ENCODE measurements at places on chromosomes 1 and 21.

- DNase-seq: no peak
These were observed 16.8 kb upstream of the GPR157 start for GRCh38 chr1:9145714-9146113.

DNA sequence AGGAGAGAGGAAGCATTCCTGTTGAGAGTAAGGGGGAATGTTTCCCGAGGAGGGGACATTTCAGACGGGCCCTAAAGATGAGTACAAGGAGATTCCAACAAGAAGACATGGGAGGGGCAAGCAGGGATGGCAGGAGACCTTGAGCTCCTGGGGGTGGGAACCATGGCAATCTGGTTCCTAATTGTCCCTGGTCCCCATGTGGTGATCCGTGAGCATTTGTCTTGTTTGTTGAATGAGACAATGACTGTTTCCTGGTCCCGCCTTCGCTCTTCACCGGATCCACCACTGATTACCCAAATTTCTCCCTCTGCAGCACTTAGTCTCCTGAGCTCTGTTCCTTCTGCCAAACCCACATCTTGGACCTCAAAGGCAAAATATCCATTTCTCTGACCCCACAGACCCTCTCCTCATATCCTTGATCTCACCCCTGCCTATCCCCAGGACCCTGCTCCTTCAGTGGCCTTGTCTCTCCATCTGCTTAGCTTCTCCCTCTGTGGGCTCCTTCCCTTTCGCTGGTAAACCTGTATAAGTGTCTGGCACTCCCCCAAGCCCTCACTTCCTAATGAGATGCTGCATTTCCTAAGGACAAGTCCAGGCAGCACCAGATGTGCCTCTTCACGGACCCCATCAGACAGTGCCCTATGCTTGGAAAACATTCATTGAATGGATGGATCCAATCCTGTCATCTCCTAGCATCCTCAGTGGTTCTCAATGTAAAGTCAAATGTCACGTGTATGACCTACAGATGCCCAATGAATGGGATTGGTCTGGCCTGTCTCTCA is 8.3 kb upstream of the CSF1 start:
- DNase-seq: no peak

DNA sequence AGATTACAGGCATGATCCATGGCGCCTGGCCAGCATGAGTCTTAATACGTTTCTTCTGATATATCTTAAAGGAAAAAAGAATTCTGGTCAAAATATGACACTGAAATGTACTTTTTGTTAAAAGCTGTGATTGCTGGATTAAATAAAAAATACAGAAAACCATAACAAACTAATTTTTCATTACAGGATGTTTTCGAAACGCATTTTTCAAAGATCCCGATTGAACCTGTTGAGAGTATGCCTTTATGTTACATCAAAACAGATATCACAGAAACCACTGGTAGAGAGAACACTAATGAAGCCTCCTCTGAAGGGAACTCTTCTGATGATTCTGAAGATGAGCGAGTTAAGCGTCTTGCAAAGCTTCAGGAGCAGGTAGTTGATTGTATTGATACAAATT is 30.2 kb downstream of the BRDT start:
- DNase-seq: no peak

DNA sequence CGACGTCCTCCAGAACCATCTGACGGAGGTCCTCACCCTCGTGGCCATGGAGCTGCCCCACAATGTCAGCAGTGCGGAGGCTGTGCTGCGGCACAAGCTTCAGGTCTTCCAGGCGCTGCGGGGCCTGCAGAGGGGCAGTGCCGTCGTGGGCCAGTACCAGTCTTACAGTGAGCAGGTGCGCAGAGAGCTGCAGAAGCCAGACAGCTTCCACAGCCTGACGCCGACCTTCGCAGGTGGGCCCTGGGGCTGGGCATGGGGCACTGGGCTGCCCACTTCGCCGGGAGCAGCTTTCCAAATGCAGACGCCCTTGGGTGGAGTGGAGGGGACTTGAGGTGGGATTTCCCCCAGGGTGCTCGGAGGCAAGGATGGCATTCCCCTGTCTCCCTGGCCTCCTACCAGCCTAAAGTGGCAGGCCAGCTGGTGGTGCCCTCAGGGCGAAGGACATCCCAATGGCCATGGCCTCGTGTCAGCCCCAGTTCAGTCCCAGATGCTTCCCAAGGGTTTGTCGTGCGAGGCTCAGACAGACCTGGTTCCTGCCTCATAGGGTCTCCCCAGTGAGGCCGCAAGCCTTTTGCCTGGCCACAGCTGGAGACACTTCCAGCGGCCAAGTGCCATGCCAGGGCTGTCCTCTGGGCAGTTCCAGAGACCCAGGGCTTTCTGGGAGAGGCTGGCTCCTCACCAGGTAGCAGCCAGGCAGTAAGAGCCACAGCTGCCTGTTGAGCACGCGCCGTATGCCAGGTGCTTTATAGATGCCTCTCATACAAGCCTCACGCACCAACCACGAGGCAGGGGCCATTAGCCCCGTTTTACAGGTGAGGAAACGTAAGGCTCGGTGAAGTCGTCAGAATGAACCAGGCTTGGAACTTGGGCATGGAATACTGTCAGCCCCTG is 27.8 kb downstream of the H6PD start:
- no peak for DNase-seq

GRCh38 chr1:23081376-23081775 is 62.1 kb downstream of the KDM1A start:
- DNase-seq: no peak

- no peak for DNase-seq
These were observed 3.2 kb downstream of the TBX15 start for GRCh38 chr1:118984722-118985639.

DNA sequence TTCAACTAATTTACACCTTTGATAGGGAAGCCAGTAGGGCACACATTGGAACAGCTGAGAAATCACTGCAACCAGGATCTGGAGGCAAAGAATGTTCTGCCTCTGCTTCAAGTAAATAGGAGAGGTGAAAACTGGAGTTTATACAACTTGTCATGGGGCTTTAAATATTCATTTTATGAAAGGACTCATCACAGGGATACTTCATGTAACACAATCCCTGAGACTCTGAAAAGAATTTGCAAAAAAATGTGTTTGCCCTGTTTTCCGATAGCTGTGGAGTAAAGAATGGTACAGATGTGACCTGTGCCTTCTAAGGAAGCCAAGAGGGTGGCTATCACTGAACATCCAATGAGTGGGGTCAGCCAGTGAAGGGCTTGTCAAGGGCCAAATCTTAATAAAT is 152.0 kb downstream of the LMX1A start:
- DNase-seq: no peak

DNA sequence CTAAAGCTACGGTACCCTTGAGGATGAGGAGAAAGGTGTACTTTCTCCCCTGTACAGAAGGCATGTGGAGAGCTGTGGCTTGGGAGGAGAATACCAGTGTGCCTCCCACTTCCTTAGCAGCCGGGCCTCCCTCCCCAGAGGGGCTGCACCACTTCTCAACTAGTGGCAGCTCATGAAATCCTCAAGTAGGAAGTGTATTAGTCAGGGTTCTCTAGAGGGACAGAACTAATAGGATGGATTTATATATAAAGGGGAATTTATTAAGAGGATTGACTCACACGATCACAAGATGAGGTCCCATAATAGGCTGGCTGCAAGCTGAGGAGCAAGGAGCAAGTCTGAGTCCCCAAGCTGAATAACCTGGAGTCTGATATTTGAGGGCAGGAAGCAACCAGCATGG is 53.1 kb upstream of the PPP2R5A start:
- DNase-seq: no peak

- no peak for DNase-seq
These were observed 109.0 kb upstream of the GREM2 start for GRCh38 chr1:240720976-240721375.

GRCh38 chr1:91745640-91746373 is 140.1 kb downstream of the TGFBR3 start:
- DNase-seq: no peak

GRCh38 chr1:67780637-67781036 is 52.6 kb downstream of the GNG12 start:
- DNase-seq: no peak

GRCh38 chr1:164902491-164902890 is 343.5 kb downstream of the PBX1 start:
- no peak for DNase-seq

- no peak for DNase-seq
These were observed 1.7 kb downstream of the TNFSF4 start for GRCh38 chr1:173205146-173206051.

GRCh38 chr1:101165954-101166353 is 70.9 kb upstream of the S1PR1 start:
- DNase-seq: no peak

GRCh38 chr1:24435782-24436365 is 20.3 kb downstream of the NIPAL3 start:
- DNase-seq: no peak

- no peak for DNase-seq
These were observed 323.0 kb downstream of the CAMTA1 start for GRCh38 chr1:7108251-7108650.

- no peak for DNase-seq
These were observed 42.0 kb downstream of the C1orf198 start for GRCh38 chr1:230826166-230826875.

GRCh38 chr1:178921499-178921898 is 50.6 kb upstream of the ANGPTL1 start:
- DNase-seq: no peak

DNA sequence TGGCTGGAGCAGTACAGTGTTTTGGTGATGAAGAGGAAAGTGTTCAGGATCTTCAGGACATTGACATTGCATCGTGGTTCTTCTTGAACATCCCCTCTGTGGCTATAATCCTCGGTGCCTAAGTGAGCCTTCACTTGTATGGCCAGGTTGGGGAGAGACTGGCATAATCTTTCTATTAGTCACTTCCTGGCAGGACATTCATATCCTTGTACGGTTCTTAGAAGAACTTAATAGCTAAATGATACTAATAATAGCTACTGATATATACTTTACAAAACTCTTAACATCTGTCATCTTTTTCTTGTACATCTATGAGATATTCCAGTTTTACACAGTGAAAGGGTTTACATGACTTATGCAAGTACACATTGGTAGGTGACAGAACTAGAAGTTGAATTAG is 35.8 kb downstream of the CELF3 start:
- no peak for DNase-seq

DNA sequence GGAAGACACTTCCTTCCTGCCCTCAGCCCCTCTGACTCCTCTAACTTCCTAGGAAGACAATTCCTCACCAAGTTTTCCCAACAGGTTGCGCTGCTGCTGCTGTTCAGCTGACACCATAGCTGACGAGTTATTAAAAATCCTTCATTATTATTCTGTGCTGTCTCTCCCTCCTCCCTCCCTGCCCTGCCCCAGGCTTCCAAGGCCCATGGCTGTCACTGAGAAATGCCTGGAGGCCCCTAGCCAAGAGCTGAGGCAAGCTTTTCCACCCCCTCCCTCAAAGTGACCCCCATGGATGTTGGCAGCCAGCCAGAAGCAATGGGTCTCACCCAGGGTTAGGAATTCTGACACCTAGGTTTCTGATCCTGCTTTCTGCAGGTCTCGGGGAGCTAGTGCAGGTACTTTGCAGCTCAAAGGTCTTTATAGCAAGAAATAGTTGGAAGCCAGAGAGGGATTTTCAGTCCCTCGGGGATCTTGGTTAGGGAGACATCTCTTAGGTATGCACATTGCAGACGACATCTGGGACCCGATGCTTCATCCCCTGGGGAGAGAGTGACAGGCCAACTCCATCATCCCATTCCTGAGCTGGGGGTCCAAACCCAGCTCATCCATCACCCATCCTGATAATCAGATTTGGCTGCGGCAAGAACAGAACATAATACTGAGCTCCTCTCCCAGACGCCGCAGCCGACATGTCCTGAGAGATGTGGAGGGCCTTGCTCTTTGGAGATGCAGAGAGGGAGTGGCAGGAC is 65.0 kb downstream of the KIRREL1 start:
- DNase-seq: no peak

- DNase-seq: no peak
These were observed 9.2 kb upstream of the OSBPL9 start for GRCh38 chr1:51607681-51608095.

DNA sequence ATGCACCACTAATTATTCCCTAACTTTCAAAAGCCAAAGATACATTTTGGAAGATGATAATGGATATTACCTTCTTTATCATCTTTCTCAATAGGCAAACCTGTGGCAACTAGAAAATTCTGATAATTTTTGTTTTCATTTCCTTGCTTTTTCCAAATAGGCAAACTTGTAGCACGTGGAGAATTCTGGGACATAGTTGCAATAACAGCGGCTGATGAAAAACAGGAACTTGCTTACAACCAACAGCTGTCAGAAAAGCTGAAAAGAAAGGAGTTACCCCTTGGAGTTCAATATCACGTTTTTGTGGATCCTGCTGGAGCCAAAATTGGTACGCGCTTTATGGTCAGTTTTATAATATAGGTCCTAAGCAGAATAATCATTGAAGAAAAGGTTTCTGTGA is 1.5 kb downstream of the FPGT start:
- DNase-seq: no peak

- no peak for DNase-seq
These were observed 81.0 kb downstream of the KCNJ15 start for GRCh38 chr21:38337793-38338192.

DNA sequence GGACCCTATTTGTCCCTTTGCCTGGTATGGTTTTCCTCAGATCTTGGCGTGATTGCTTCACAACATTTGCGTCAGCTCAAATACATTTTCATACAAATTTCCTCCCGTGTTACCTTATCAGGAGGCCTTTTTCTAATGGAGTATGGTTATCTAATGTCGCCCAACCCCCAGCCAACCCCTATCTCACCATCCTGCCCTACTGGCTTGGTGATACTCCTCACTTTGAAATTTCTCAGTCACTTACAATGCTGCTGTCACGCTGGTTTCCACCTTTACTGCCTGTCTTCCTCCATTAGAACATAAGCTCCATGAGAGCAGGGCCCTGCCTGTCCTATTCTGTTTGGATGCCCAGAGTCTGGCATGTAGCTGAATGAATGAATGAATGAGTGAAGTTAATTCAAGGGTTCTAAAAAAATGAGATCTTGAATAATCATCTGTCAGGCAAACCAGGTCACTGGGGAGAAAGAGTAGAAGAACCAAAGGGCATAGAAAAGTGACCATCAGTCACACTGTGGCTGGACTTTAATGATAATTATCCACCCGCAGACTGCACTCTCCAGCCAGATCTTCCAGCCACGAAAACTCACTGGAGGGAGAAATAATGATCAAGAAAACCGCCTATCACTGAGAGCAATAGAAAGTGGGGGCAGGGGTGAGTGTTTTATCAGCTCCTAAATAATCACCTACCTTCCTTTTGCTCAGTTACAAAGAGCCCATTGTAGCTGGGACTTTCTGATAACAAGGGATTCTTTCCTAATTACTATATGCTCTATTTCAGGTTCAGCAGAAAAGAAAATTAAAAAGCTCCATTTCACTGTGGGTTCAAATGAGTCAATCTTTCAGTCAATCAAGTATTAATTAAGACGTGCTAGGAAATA is 21.3 kb downstream of the KIAA0040 start:
- DNase-seq: no peak

Data from activated T-cell treated with anti-CD3 and anti-CD28 coated beads for 1 hour (primary cell).